Stimulated activated CD4-positive, alpha-beta T cell treated with anti-CD3 and anti-CD28 coated beads, Interleukin-12 subunit alpha, Interleukin-12 subunit beta, amount 100 ng/mL, for 48 hours (primary cell): ENCODE measurements at places on chromosomes 7 and 10.

DNA sequence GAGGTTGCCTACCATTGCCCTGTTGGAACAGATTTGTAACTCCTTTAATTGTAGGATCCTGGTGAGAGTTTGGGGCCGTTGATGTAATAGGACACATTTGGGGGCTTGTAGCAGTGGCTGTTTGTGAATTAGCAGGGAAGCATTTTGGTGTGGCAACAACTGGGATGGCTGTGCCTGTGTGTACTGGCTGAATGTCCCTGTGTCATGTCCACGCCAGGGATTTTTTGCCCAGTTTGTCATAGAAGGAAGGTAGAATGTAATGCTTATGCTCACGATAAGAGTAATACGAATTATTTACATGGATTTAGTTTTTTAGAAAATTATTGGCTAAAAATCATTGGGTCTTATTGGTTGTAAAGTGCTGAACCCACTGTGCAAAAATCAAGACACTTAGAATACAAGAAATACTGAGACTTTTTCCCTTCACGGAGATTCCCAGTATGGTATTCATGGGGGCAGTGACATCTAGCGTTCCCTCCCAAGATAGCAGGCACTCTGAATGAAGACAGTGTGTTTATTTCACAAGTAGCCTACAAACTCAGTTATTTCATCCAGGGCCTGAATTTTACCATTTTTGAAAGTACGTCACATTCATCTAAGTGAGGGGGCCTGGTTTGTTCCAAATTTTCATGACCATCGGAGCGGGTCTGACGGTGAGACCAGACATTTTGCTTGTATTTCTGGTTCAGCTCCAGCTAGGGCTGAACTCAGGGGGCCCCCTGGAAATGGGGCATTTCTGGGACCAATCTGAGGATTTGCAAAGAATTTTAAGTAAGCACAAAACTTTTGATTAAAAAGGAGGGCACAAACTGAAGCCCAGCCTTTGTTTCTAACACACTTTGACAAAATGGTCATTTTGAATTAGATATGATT is 74.7 kb downstream of the CACNB2 start:
- DNase-seq: peak; percentile 34

GRCh38 chr7:16644636-16645592 is 640 bp downstream of the ANKMY2 start:
- peak; percentile 28 for DNase-seq

DNA sequence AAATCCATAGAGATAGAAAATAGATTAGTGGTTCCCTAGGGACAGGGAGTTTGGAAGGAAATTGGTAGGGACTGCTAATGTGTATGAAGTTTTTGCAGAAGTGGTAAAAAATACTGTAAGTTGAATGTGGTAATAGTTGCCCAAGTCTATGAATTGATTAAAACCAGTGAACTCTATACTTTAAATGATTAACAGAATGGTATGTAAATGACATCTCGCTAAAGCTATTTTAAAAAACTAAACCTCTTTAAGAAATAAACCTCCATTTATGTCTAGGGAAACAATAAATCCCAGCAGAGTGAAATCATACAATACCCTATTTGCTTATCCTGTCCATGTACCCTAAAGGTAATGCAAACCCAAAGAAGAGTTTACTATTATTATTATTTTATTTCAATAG is 61.4 kb downstream of the IPMK start:
- no peak for DNase-seq

DNA sequence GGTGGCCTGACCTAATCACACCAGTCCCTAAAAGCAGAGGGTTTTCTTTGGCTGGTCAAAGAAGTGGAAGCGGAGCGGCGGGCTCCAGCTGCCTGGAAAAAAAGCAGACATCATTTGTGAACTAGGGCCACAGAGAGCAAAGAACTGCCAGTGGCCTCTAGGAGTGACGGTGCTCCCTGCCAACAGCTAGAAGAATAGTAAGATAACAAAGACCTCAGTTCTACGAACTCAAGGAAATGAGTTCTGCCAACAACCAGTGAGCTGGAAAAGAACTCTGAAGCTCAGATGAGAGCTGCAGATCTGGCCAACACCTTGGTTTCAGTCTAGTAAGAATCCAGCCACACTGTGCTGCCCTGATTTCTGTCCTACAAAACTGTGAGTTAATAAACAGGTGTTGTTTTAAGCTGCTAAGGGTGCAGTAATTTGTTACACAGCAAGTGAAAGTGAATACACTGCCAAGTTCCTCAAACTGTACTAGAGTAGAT is 178.0 kb downstream of the SRPK2 start:
- DNase-seq: no peak
